Hepatocyte (in vitro differentiated cells): ENCODE measurements at places on chromosomes 13 and 19. TPM values are rescaled to one million over a fixed set of nuclear protein-coding genes. Genes with fewer than 3 reads are reported as not detected.
A peak's percentile ranks its signal among the peaks of the same experiment; 100 is the strongest.

- H3K27ac ChIP-seq: no peak overlapping the region
- H3K4me1 ChIP-seq: no peaks in the 10 kb centered on the region
- H3K4me3 ChIP-seq: no peak overlapping the region
- peak; percentile 4 for DNase-seq
These were observed 1534.0 kb upstream of the SPRY2 start for GRCh38 chr13:81874681-81875661.

- H3K27me3 ChIP-seq: no peaks in the 10 kb centered on the region
- peaks cover 15% of the 10 kb centered on the region for H3K4me1 ChIP-seq
- peak overlapping the region; percentile 97 for H3K27ac ChIP-seq
- peak overlapping the region; percentile 65 for H3K4me3 ChIP-seq
- H3K36me3 ChIP-seq: no peaks in the 10 kb centered on the region
These were observed 1.5 kb downstream of the EPSTI1 start for GRCh38 chr13:42990291-42991232.

DNA sequence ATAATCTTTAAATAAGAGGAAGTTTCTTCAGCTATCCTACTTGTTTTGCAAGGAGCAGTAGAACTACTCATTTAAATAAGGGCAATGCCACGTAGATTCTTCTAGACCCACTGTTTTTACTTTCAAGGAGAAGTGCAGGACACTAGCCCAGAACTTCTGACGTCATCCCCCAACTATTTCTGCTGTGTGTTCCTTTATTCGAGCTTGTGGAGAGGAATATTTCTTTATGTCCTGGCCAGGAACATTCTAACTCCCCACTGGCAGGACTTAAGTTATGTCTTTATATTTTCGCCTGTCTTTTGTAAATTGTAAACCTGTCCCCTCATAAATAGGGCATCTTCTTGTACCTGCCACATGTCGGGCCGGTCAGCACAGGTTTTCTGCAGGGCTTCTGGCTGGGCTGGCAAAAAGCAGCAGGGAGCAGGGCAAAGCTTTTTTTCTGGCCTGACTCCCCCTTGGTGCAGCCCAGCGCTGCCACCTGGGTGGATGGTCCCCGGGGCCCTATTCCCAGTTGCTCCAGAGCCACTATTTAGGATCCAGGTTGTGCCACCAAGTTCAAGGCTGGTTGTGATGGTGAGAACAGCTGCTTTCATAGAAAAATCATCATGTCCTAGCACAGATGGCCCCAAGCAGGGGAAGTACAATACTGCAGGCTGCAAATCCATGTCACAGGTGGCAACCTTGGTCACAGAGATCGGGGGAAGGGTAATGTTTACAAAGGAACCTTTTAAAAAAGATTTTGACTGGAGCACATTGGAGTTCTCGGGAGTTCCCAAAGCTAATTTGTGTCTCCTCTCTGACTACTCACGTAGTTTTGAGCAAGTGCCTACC lies 1.8 kb downstream of the MBNL2 start:
- H3K27ac ChIP-seq: peak overlapping the region; percentile 96
- peak overlapping the region; percentile 41 for H3K4me3 ChIP-seq
- H3K36me3 ChIP-seq: no peaks in the 10 kb centered on the region
- DNase-seq: peak; percentile 85
- H3K27me3 ChIP-seq: no peaks in the 10 kb centered on the region

DNA sequence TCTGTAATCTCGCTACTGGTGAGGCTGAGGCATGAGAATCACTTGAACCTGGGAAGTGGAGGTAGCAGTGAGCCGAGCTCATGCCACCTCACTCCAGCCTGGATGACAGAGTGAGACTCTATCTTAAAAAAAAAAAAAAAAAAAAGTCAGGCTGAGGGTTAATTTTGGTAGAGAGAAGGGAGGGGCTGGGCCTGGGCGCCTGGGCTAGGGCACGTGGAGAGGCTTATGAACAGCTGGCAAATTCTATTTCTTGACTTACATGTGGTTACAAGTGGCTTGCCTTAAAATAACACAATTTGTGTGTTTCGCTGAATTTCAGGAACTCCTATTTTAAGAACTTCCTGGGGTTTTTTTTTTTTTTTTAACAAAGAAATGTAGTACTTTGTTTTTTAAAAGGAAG lies 47.6 kb upstream of the MAP3K10 start:
- no peak for DNase-seq
- H3K36me3 ChIP-seq: no peaks in the 10 kb centered on the region
- no peak overlapping the region for H3K27ac ChIP-seq

DNA sequence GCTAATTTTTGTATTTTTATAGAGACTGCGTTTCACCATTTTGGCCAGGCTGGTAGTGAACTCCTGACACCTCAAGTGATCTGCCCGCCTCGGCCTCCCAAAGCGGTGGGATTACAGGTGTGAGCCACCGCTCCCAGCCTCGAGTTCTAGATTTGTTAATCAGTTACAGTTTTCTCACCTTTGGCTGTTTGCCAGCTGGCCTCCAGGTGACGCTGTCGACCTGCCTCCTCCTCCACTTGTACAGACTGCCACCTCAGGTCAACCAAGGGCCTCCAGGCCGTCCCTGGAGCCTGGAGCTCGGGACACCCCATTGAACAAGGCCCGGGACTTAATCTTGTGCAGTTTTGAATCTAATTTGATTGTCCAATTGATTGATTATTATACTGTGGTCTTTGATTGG lies 45.5 kb downstream of the IER2 start:
- H3K36me3 ChIP-seq: no peaks in the 10 kb centered on the region
- H3K4me1 ChIP-seq: peaks cover 4% of the 10 kb centered on the region
- H3K27ac ChIP-seq: peak overlapping the region; percentile 40
- no peak overlapping the region for H3K4me3 ChIP-seq
- DNase-seq: peak; percentile 87

- H3K27me3 ChIP-seq: no peaks in the 10 kb centered on the region
- H3K36me3 ChIP-seq: no peaks in the 10 kb centered on the region
- no peak for DNase-seq
These were observed 106.5 kb upstream of the RFC3 start for GRCh38 chr13:33711436-33711835.

- no peak overlapping the region for H3K4me3 ChIP-seq
- H3K27me3 ChIP-seq: no peaks in the 10 kb centered on the region
- no peak overlapping the region for H3K27ac ChIP-seq
- DNase-seq: no peak
- no peaks in the 10 kb centered on the region for H3K36me3 ChIP-seq
These were observed 29.8 kb downstream of the DNM2 start for GRCh38 chr19:10747674-10748073.

DNA sequence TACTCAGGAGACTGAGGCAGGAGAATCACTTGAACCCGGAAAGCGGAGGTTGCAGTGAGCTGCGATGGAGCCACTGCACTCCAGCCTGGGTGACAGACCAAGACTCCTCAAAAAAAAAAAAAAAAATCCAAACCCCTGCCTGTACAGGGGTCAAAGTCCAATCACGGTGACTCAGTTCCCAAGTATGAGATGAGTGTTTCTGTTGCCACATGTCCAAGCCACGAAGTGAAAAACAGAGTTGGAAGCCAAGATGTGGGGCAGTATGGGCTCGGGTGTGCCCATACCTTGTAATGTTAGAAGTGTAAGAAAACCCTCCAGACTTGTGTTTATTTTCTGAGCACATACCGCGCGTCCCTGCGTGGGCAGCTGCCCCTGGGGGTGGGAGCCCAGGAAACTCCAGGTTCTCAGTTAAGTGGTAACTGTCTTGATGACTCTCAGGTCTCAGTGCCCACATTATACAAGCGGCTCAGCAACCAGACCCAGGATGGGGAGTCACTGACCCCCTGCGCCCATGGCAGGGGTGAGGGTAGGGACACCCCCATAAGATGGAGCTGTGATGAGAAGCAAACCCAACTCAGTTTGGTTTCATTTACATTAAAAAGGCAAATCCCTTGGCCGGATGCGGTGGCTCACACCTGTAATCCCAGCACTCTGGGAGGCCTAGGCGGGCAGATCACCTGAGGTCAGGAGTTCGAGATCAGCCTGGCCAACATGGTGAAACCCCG lies 1.2 kb upstream of the GPX4 start:
- no peaks in the 10 kb centered on the region for H3K27me3 ChIP-seq
- peaks cover 46% of the 10 kb centered on the region for H3K4me1 ChIP-seq
- no peaks in the 10 kb centered on the region for H3K36me3 ChIP-seq
- peak overlapping the region; percentile 97 for H3K27ac ChIP-seq
- H3K4me3 ChIP-seq: no peak overlapping the region

DNA sequence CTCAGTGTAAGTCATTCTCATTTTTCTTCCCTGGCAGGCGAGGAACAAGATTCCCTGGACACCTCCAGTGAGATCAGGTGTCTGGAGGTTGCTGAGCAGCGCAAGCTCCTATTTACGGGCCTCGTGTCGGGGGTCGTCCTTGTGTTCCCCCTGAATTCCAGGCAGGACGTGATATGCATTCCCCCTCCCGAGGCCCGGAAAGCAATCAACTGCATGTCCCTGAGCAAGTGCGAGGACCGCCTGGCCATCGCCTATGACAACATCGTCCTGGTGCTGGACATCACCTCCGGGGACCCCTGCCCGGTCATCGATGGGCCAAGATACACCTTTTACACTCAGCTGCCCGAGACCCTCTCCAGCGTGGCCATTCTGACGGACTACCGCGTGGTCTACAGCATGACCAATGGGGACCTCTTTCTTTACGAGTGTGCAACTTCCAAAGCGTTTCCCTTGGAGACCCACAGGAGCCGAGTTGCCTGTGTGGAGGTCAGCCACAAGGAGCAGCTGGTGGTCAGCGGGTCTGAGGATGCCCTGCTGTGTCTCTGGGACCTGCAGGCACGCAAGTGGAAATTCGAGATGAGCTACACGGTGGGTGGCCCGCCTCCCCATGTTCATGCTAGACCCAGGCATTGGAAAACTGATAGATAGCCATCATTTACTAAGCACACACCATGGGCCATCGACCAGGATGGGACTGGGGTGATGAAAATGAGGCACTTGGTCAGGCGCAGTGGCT lies 21.5 kb upstream of the SIN3B start:
- H3K27ac ChIP-seq: no peak overlapping the region
- H3K27me3 ChIP-seq: no peaks in the 10 kb centered on the region

DNA sequence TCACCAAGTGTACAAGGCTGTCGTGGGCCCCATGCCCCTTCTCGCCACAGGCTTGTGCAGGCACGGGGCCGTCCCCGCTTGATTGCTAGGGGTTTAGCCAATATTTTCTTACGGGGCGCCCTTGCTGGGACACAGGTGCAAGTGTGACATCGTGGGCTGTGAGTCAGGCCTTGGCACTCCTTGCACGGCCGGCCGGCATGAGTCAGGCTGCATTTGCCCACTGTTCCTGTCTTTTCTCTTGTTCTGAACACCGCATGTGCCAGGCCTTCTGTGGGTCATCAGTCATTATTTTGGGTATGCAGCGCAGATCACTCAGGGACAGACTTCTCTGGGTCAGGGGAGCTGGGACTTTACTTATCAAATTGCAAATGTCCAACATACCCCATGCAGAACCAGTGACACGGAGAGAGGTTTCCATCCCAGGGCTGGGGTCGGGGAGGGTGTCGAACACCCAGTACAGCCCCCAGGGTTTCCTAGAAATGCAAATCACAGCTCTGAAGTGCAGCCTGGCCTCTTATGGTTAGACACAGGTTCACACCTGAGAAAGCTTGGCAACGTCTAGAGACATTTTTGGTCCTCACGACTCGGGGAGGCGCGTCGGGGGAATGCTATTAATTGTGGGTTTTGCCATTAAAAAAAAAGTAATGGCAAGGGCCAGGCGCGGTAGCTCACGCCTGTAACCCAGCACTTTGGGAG lies 22.5 kb upstream of the KLF2 start:
- H3K36me3 ChIP-seq: no peaks in the 10 kb centered on the region
- peak; percentile 19 for DNase-seq
- H3K4me3 ChIP-seq: no peak overlapping the region
- no peaks in the 10 kb centered on the region for H3K27me3 ChIP-seq
- no peak overlapping the region for H3K27ac ChIP-seq
- no peaks in the 10 kb centered on the region for H3K4me1 ChIP-seq

DNA sequence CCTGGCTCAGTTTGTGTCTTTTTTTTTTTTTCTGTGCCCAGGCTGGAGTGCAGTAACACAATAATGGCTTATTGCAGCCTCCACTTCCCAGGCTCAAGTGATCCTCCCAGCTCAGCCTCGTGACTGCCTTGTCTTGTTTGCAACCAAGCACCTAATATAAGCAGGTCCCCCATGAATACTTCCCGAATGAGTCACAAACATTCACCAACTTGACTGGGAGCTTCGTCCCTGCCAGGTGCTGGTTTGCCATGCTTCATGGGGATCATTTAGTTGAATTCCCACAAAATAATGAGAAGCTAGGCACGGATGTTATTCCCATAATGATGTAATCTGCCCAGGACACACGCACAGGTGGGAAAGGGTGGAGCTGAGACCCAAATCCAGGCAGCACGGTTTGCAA lies 176.5 kb downstream of the CACNA1A start:
- no peak overlapping the region for H3K4me3 ChIP-seq
- H3K36me3 ChIP-seq: no peaks in the 10 kb centered on the region
- DNase-seq: no peak
- no peaks in the 10 kb centered on the region for H3K4me1 ChIP-seq

DNA sequence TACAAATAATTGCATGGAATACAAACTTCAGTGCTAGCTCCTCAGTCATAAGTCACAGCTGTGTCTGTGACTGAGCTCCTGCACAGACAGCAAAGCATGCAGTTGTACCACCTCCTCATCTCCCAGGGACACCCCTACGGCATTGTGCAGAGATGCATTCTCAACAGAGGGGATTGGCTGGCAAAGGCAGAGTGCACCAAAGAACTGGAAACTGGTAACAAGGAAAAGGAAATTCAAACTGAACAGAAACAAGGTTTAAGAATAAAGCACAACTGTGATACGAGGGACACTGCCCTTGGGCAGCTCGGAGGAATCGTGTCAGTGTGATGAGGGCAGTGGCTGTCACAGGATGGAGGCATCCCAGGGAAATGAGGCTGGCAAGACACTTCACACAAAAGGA lies 126.1 kb upstream of the SOX1 start:
- DNase-seq: no peak
- H3K4me1 ChIP-seq: no peaks in the 10 kb centered on the region
- peaks cover 4% of the 10 kb centered on the region for H3K27me3 ChIP-seq
- H3K36me3 ChIP-seq: no peaks in the 10 kb centered on the region
- H3K4me3 ChIP-seq: no peak overlapping the region
- no peak overlapping the region for H3K27ac ChIP-seq

GRCh38 chr13:97853550-97853949 lies 99.9 kb upstream of the IPO5 start:
- H3K4me3 ChIP-seq: no peak overlapping the region
- no peak overlapping the region for H3K27ac ChIP-seq
- H3K36me3 ChIP-seq: no peaks in the 10 kb centered on the region
- peaks cover 3% of the 10 kb centered on the region for H3K4me1 ChIP-seq
- H3K27me3 ChIP-seq: no peaks in the 10 kb centered on the region
- no peak for DNase-seq

- peaks cover 56% of the 10 kb centered on the region for H3K27me3 ChIP-seq
- no peaks in the 10 kb centered on the region for H3K36me3 ChIP-seq
These were observed 471 bp downstream of the DACH1 start for GRCh38 chr13:71866335-71867130.

Gene GPR183
- total RNA-seq: 5.2 and 5.3 TPM in 2 replicates

Gene SMIM7
- 141 and 154 TPM in 2 replicates for total RNA-seq

Gene CRX
- not detected in 2 replicates for total RNA-seq

Gene ICAM4
- 4.5 and 7.9 TPM in 2 replicates for total RNA-seq

Gene KLK6
- 1.1 and 2.0 TPM in 2 replicates for total RNA-seq

Gene OR7C1
- 0.03 TPM in 1 of 2 replicates, not detected in the other for total RNA-seq

Gene FFAR2
- 0.16 and 0.20 TPM in 2 replicates for total RNA-seq

Gene ANGPTL4
- total RNA-seq: 12.0 and 14.7 TPM in 2 replicates

Gene TLE5
- 241 and 260 TPM in 2 replicates for total RNA-seq

Gene ZNF837
- 5.0 and 5.9 TPM in 2 replicates for total RNA-seq
